DND-41 (cell line): ENCODE measurements at places on chromosomes 16 and 17.

- peaks cover 15% of the 10 kb centered on the region for H3K4me1 ChIP-seq
- no peak overlapping the region for H3K27ac ChIP-seq
- H3K4me3 ChIP-seq = no peak overlapping the region
Observed at GRCh38 chr17:82351254-82351712, 7.8 kb upstream of the TEX19 start.

DNA sequence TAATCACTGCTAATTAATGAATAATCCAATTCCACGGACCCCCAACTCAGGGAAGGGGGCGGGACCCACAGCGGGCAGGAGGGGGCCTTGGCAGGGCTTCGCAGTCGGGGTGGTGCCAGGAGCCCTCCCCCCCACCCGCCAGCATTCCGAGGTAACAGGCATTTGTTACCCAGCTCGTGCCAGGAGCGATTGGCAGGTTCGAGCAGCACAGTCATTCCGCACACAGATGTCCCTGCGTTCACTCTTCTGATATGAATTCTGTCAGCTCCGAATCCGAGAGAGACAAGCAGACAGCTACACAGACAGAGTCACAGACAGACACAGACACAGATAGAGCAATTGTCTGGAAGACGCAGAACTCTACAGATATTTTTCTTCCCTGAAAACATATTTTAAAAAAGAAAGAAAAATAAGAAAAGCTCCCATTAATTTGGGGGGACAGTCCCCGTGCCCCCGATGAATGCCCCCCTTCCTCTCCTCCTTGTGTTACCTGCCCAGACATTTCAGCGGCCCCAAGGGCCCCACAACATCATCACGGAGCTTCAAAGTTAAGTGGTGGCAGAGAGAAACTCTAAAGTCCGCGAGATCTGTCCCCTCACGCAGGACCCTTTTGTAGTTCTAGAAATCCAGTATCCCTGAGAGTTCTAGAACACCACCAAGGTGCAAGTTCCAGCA is 10.2 kb downstream of the NEUROD2 start:
- no peak overlapping the region for H3K27ac ChIP-seq
- no peak for DNase-seq
- no peaks in the 10 kb centered on the region for H3K4me1 ChIP-seq
- H3K4me3 ChIP-seq = no peak overlapping the region
- H3K36me3 ChIP-seq = no peaks in the 10 kb centered on the region

- peaks cover 4% of the 10 kb centered on the region for H3K27me3 ChIP-seq
- H3K4me1 ChIP-seq = no peaks in the 10 kb centered on the region
- H3K27ac ChIP-seq = no peak overlapping the region
- DNase-seq = no peak
- no peaks in the 10 kb centered on the region for H3K36me3 ChIP-seq
Observed at GRCh38 chr17:171871-172270, 9.6 kb downstream of the DOC2B start.

DNA sequence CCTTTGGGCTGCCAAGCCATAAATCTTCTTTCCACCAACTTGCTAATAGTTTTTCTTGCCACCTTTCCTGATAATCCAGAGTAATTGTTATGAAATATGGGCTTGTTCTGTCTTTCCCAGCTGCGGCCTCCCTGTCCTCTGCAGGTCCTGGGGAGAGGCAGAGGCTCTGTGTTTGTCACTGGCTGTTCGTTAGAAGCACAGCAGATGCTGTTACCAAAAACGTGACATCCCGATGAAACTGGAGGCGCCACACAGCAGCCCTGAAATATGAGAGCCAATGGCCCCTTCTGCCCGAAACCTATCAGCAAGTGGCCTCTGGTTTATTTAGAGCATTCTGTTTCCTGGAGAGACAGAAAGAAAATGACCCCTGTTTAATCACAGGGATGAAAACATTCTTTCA is 115.1 kb upstream of the ANKFN1 start:
- H3K27ac ChIP-seq = no peak overlapping the region
- H3K36me3 ChIP-seq = no peaks in the 10 kb centered on the region
- H3K4me3 ChIP-seq = no peak overlapping the region
- no peaks in the 10 kb centered on the region for H3K4me1 ChIP-seq

- no peaks in the 10 kb centered on the region for H3K4me1 ChIP-seq
- H3K4me3 ChIP-seq = no peak overlapping the region
- peaks cover 2% of the 10 kb centered on the region for H3K27me3 ChIP-seq
- no peak overlapping the region for H3K27ac ChIP-seq
- no peaks in the 10 kb centered on the region for H3K36me3 ChIP-seq
- no peak for DNase-seq
Observed at GRCh38 chr17:11122908-11123307, 118.1 kb upstream of the SHISA6 start.

DNA sequence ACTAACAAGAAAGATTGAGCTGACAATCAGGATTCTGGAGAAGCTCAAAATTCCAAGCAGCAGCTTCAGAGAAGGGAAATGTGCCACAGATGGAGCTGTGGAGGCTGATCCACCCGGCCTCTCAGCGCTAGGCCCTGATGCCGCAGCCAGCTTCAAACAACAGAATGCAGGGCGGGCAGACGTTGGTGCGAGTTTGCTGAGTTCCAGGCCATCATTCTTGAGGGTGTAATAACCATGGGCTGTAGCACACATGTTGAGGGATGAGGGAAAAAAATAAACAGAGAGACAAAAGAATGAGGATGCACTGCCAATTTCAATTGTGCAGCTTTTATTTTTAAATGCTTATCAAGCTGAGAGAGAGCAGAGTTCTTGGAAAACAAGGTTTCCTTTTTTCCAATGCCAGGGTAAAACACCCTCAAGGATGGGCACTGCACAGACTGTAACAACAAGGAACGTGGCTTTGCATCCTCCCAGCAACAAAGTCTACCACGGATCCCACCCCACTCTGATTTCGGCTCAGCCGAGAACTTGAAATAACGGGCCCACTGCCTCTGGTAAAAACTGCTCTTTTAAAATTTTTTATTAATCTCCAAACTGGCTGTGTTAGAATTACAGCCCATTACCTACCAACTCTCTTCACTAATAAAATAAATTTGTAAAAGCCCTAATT is 90.2 kb downstream of the SMG6 start:
- H3K4me1 ChIP-seq = peaks cover 40% of the 10 kb centered on the region
- DNase-seq = no peak
- H3K4me3 ChIP-seq = no peak overlapping the region

DNA sequence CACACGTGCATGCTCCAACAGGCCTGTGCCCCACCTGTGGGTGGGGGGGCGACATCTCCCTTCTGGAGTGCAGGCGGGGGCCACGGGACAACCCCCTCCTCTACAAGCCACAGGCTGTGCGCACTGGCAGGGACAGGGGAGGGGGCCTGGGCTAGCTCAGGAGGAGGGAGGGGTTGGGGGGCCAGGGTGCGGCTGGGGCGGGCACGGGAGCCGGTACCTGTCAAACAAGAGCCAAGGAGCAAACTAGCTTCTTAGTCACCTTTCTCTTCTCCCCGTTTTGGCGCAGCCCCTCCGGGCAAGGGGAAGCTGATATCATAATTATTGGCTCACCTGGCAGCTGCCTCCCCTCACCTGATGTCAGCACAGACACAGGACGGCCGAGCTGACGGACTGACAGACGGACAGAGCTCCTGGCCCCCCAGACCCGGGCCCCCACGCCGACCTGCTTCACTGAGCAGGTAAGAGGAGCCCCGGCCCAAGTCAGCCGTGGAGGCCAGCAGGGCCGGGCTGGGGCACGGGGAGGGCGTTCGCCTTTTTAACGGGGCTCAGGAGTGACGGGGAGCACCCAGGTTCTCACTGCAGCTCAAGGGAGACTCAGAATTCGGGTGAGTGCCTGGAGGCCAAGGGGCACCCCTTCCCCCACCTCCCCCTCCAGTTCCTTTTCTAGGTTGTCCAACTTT is at the start of gene FOXN1:
FOXN1 (plus strand) TSS at position 363 of the 680 bp plus-strand sequence. CDS start 17,622 bp downstream, outside the sequence.
- H3K4me1 ChIP-seq = no peaks in the 10 kb centered on the region
- no peak within 1 kb of the TSS for H3K27ac ChIP-seq
- no peaks in the 10 kb centered on the region for H3K36me3 ChIP-seq
- no peak within 1 kb of the TSS for H3K4me3 ChIP-seq

DNA sequence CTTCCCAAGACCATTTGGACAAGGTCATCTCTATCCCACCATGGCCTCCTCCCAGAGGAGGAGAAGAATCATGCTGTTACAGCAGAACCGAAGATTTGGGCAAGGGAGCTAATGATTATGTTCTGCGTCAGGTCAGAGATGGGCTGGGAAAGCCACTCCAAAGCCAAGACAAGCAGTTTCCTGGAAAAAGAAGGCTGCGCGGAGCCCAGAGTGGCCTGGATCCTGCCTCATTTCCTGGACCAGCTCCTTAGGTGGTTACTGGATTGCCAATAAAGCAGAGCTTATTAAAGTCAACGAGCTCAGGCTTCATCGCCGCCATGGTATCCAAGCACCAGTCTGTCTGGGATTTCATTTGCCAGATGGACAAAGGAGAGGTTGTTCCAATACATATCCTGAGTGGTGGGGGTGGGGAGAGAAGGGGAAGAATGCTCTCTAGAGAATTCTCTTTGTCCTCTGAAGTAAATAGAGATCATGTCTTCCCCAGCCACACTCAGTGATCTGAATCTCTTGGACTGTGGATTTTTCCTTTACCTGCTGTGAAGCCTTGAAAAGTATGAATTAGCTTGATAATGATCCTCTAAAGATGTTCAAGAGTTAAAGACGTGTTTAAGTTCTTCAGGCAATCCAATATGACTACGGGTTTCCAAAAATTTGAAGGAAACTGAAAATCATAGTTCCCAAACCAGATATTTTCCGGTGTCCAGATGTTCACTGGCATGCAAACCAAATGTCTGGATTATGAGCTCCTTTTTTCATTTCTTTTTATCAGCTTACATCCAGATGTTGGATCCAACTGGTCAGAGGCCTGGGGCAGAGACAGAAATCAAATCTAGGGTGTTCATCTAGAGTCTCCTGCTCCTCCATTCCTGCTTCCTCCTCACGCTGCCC is 17.7 kb downstream of the PRAC1 start:
- H3K4me3 ChIP-seq = no peak overlapping the region
- no peak for DNase-seq
- no peaks in the 10 kb centered on the region for H3K4me1 ChIP-seq
- H3K27ac ChIP-seq = no peak overlapping the region
- H3K36me3 ChIP-seq = no peaks in the 10 kb centered on the region
- peaks cover 25% of the 10 kb centered on the region for H3K27me3 ChIP-seq

DNA sequence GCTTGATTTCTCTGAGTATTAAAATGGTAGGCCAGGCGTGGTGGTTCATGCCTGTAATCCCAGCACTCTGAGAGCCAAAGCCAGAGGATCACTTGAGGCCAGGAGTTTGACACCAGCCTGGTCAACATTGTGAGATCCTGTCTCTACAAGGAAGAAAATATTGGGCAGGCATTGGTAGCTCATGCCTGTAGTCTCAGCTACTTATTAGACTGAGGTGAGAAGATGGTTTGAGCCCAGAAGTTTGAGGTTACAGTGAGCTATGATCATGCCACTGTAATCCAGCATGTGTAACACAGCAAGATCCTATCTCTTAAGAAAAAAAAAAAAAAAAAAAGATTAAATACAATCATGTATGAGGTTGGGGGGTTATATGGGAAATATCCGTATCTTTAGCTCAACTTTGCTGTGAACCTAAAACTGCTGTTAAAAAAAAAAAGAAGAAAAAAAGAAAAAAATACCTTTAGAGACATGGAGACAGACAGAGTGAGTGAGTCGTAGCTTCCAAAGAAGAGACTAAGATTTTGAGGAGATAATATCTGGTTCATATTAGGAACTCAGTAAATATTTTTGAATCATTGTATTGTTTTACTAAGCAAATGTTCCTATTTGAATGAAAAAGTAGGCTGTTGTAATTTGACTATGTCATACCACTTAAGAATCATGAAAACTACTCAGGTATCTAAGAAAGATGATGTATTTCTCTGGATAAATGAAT is 325.7 kb upstream of the TBX2 start:
- DNase-seq = no peak
- H3K36me3 ChIP-seq = no peaks in the 10 kb centered on the region
- no peak overlapping the region for H3K4me3 ChIP-seq
